ENCODE measurements at places on chromosomes 16 and 17.
A peak's percentile ranks its signal among the peaks of the same experiment; 100 is the strongest.

DNA sequence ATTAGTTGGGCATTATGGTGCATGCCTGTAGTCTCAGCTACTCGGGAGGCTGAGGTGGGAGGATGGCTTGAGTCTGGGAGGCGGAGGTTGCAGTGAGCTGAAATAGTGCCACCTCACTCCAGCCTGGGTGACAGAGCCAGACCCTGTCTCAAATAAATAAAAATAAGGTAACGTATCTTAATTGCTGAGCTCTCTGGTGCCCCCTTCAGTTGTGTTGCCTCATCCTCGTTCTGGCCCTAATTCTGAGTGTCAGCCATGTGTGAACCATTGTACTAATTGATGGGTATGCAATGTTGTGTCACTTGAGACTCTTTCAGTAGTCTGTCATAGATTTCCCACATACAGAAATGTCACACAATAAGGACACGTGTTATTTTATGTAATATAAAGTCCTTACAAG is 363.1 kb upstream of the RBFOX1 start:
- DNase-seq = no peak

DNA sequence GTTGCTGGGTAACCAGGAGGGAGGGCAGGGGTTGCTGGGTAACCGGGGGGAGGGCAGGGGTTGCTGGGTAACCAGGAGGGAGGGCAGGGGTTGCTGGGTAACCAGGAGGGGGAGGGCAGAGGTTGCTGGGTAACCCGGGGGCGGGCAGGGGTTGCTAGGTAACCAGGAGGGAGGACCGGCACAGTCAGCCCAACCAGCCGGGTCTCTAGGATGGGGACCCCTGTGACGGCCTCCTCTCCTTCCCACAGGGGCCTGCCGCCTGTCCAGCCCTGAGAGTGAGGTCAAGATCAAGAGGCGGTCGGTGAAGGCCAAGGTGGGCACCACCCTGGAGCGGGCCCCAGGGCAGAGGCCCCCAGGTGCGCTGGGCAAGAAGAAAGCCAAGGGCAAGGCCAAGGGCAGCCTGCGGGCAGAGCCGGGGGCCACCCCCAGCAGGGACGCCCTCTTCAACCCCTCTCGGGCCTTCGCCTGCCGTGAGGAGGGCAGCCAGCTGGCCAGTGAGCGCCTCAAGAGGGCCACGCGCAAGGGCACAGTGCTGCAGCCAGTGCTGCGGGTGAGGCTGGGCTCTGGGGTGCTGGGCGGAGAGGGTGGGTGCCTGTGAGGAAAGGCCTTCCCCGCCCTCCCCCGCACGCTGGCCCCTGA is 54.6 kb downstream of the ACTG1 start:
- no peak for DNase-seq

GRCh38 chr17:6427279-6427781 is 7.6 kb downstream of the AIPL1 start:
- DNase-seq = no peak

DNA sequence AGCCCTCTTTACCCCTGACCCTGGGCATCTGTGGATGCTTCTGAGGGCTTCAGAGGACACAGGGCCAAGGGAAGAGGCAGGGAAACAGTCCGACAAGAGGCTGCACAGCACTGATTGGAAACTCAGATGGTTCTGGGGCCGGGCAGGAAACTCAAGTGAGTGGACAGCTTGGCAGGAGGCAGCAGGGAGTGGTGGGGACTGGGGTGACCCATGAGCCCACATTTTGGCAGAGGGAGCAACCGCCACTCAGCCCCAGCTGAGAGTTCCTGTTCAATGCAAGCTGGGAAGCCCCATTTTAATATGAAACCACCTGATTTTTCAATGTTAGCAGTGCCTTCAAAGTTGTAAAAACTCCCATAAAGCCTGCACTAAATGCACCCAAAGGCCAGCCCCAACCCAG is 1.5 kb upstream of the VASN start:
- DNase-seq = no peak

DNA sequence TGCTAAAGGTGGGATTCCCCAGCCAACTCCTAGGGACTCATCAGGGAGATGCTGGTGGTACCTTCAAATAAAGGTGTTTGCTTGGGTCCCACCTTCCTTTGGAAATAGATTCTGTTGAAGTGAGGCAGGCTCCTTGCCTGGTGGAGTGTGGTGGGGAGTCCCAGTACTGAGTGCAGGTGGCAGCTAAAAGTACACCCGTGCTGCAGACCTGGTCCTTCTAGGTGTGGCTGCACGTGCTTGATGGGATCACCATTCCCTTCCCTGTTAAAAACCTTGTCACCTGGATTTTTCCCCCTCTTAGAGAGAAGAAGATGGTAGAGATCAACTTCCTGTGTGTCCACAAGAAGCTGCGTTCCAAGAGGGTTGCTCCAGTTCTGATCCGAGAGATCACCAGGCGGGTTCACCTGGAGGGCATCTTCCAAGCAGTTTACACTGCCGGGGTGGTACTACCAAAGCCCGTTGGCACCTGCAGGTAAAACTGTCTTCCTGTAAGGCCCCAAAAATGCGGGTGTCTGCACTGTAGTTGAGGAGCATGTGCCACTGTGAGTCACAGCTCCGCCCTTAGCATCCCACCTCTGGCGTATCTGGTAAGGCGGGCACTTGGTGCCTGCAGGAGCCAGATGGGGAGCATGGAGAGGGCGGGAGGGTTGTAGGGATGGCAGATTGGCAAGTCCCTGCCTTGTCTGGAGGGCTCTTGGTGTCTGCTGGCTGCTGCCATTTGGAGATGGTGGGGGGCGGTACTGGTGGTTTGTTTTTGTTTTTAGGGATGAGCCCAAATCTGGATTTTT is 34.0 kb downstream of the PLCD3 start:
- DNase-seq = no peak

DNA sequence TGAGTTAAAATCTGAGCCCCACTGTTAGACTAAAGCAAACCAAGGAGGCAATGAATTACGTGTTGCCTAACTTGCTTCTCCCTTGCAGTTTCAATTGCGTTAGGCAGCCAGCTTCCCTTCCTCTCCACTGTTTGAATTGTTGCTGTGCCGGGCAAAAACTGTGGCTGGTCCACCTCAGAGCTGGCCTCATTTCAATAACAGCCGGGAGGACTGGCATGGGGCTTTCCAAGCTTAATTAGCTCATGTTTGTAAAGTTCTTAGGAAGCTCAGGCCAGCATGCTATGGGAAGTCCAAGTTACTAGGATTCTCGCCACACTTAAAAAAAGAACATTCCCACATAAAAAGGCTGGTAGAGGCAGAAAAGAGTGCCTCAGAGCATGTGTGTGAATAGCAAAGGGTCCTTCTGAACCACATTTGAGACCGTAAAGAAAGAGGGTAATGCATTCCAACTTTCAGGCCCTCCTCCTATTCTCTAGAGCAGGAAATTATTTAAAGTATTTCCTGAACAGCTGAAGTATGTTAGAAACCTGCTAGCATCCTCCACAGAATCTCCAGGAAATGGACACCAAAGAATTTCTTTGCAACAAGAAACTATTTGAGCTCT is 79.0 kb upstream of the SMURF2 start:
- no peak for DNase-seq

DNA sequence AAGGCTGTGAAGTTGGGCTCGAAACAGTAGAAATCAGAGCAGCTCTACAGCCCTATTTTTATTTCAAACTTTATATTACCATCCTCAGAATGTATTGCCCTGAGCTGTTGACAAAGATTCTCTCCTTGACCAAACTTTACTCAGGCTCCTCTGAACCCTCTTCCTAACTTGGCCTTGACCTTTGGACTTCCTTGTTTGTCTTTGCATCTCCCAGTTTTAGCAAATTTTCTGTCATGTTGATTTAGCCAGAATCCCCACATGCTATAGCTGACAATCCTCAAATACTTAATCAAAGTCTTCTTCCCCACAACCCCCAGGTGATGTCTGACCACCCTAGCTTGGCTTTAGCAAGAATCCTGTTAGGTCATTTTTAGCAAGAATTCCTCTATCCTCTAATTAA is 87.4 kb upstream of the GRIN2A start:
- no peak for DNase-seq

- no peak for DNase-seq
These were observed 15.4 kb downstream of the RHBDL3 start for GRCh38 chr17:32281011-32281451.

GRCh38 chr16:57091975-57092785 is at the start of gene CPNE2:
Gene CPNE2, plus strand, starts transcription at chr16:57092583. Its CDS starts 18,160 bp downstream, at chr16:57110743.
- peak; percentile 70 for DNase-seq

- DNase-seq = no peak
These were observed 47.8 kb upstream of the GSE1 start for GRCh38 chr16:85565340-85565739.

- no peak for DNase-seq
These were observed 2.2 kb downstream of the SPAG7 start for GRCh38 chr17:4965311-4965986.

DNA sequence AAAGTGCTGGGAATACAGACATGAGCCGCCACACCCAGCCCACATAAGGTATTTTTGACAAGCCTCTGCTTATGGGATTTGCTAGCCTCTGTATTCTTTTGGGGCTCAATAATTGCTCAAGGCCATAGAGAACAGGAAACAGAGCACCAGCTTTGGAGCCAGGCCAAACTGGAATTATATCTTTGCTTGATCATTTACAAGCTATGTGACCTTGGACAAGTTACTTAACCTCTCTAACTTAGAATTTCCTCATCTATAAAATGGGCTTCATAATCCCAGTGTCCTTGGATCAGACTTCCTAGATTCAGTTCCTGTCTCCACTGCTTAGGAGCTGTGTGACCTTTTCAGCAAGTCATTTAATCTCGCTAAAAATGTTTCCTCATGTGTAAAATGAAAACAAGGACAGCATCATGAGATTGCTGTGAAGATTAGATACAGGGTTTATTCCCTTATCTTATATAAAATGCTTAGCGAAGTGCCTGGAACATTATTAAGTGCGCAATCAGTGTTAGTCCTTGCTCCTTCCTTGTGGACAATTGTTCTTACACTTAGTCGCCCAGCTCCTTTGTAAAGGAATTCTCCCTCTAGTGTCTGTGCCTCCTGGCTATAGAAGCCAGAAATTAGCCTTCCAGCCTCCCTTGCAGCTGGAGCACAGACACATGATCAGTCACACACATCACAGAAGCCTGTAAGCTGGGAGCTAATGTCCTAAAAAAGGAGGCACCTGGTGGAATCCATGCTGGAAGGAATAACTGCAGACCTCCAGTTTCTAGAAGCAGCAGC is 16.6 kb downstream of the KRT9 start:
- no peak for DNase-seq

- no peak for DNase-seq
These were observed 27.8 kb downstream of the GRIN2A start for GRCh38 chr16:10154389-10154788.

- no peak for DNase-seq
These were observed 6.6 kb upstream of the TMEM204 start for GRCh38 chr16:1526608-1527555.

All from HEK293T (cell line).